Thymus (tissue), 14 donors: ENCODE measurements at places on chromosomes 1 and 21.

GRCh38 chr1:9346566-9346965, 53.9 kb downstream of the SPSB1 start:
- no peak for DNase-seq

DNA sequence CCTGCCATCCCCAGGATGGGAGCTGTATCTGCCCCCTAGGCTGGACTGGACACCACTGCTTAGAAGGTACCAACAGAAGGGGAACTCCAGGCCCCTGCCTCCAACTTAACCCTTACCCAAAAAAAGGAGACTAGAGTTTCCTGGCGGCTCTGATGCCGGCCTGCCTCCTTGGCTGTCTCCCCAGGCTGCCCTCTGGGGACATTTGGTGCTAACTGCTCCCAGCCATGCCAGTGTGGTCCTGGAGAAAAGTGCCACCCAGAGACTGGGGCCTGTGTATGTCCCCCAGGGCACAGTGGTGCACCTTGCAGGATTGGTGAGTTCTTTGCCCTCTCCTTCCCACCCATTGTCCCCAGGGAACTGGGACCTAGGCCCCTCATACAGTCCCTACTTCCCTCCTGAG, 8.1 kb upstream of the LRRC71 start:
- no peak for DNase-seq

DNA sequence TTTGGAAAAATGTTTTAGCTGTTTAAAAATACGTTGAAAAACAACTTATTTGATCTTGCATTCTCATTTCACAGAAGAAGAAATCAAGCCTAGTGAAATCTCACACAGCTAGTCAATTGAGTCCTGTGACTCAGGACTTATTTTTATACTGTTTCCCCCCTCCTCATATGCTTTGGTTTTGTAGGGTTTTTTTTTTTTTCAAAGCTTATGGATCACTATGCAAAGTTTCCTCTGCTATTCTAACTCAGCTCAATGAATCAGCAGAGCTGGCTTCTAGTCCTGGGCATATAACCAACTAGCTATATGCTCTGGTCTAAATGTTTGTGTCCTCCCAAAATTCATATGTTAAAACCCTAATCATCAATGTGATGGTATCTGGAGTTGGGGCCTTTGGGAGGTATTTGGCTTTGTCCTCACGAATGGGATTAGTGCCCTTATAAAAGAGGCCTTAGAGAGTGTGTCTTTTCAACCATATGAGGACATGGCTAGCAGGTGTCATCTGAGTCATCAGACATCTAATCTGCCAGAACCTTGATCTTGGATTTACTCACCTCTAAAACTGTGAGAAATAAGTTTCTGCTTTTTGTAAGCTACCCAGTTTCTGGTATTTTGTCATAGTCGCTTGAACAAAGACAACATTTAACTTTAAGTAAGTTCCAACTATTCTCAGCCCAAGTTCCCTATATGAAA, 317.2 kb upstream of the C1orf87 start:
- no peak for DNase-seq

DNA sequence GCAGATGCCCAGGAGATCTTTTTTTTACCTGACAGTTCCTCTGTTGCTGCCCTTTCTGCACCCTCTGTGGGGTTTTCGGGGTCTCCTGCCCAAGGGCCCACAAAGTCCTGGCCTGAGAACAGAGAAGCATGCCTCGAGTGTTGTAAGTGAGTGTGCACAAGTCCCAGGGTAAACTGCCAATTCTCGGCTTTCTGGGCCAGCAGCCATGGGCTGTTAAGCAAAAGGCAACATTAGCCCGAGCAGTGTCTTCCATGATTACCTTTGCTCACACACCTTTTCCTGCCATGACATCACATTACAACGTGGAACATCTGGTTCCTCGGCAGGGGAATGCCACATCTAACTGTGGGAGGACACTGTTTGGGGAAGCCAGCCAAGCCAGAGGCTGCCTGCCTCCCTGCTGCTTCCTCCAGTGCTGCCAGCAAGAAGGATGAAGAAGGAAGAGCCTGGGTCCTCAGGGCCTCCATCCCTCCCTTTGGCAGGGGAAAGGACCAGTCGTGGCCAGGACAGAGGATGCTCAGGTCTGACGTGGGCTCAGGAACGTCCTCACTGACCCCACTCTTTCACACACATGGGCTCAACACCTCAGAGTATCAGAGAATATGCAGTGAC, 485.9 kb downstream of the OMA1 start:
- no peak for DNase-seq

DNA sequence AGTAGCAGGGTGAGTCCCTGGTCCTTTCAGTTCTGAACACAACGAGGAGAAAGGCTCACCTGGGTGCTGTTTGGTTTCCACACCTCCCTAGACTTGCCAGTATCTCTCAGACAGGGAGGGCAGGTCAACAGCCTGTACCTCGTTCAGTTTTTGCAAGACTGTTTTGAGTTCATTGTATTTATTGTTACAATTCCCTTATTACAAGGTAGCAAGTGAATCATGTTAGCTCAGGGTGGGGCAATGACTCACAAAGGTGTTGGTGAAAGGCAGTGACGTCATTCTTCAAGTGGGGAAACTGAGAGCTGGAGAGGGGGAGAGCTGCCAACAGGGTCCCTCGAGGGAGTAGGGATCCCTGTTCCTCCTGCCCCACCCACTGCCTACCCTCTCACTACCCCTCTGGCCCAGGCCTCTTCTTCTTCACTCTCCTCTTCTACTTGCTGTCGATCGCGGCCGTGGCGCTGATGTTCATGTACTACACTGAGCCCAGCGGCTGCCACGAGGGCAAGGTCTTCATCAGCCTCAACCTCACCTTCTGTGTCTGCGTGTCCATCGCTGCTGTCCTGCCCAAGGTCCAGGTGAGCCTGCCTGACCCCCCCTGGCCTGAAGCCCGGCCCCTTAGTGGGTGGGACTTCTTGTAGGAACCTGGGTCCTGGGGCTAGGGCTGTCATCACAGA, 13.4 kb downstream of the SERINC2 start:
- DNase-seq = no peak

DNA sequence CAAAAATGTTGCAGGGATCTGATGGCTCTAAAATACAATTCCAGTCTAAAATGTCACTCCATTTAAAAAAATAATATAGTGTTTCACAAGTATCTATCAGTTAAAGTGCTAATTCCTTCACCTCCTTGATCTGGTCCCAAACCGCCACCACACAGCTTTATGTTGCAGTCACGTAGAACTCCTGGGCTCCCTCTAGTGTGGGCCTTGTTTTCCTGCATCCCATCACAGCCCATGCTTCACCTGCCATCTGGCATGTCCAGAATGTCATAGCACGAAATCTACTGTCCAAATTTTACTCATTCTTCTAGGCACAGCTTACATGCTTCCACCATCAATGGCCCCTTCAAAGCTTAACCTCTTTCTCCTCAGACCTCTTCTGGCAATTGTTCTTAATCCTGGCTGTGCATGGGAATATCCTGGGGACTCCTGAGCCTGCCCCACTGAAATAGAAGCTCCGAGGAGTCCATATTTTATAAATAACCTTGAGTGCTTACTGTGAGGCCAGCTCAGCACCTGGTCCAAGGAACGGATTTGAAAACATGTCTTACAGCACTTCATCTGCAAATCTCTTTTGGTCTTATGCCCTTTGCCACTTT, 15.5 kb downstream of the FYB2 start:
- no peak for DNase-seq
